ENCODE measurements at places on chromosomes 16 and 17.

- no peak for DNase-seq
Observed at GRCh38 chr16:68839831-68840230, 3.5 kb upstream of the TANGO6 start.

GRCh38 chr17:67655478-67656148, 62.1 kb upstream of the NOL11 start:
- no peak for DNase-seq

DNA sequence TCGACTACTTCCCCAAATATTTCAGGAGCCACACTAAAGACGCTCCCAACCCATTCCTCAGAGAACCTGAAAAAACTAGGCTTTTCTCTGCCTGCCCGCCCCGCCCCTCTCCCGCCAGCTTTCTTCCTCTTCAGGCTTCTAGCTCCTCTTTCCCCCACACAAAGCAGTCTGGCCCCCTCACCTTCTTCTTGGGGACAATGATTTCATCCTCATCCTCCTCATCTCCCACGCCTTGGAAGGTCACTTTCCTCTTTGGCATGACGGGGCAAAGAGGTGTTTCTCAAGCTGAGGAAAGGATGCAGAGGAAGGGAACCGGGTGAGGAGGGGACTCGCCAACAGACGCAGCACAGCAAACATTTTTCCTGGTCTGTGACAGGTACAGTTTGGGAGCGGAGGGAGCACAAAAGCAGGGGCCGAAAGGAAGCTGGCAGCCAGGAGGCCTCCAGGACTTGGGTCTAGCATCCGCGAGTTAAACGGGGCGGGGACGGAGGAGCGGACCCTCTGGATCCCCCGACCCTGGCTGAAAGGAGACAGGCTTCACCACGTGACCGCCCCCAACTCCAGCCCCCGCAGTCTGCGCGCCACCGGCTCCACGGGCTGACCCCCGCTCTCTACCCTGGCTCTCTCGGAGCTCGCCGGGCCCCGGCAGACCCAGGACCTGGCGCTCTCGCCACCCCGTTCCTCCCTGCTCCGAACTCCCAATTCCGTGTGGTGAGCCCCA, 525 bp downstream of the CD2BP2 start:
- DNase-seq: no peak

GRCh38 chr16:73019457-73020362, 28.2 kb downstream of the ZFHX3 start:
- DNase-seq: peak; percentile 76

- no peak for DNase-seq
Observed at GRCh38 chr17:10316801-10317542, 55.8 kb downstream of the MYH13 start.

DNA sequence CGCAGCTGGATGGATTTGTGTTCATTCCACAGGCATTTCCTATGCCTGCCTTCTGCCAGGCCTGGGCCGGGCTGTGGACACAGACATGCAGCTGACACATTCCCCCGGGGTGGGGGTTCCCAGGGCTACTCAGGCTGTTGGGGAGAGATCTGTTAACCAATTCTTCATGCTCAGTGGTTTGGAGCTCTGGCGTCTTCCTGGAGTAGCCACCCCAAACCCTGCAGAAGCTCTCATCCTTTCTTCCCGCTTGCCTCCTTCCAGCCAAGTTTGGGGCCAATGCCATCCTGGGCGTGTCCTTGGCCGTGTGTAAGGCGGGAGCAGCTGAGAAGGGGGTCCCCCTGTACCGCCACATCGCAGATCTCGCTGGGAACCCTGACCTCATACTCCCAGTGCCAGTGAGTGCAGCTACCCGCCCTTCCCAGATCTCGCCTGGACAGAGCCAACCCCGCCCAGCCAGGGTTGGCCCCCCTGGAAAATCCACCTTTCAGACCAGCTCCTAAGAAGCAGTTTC, 2.6 kb downstream of the ENO3 start:
- no peak for DNase-seq

GRCh38 chr16:70372921-70373728, 26.4 kb downstream of the DDX19A start:
- DNase-seq: no peak

DNA sequence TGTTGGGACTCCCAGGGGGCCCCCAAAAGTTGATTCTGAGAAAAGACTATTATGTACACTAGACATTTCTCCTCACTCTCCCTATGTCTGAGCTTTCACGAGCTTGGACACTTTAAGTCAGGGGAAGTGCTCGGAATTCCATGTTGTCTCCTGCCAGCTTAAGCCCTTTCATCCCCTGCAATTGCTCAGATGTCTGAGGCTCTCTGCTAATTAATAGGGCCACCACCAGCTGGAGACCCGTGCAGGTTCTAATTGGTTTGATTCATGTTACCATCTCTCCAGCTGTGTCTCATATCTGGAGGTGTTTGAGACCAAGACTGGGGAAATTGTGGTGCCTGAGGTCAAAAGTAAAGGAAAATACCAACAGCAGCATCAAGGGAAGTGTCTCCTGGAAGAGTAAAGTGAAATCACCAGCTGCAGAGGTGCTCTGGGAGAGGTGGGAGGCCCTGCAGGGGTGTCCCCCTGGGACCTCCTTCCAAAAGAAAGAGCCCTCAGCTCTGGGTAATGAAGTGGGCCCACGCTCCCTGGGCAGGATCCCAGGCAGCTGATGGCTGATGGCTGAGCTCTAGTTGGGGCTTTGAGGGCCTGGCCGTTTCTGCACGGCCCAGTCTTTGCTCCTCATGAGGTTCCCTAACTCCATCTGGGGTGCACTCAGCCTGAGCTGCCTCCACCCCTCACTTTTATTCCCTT, 5.8 kb upstream of the UTS2R start:
- no peak for DNase-seq

- no peak for DNase-seq
Observed at GRCh38 chr17:51442088-51442865, 181.9 kb downstream of the UTP18 start.

- DNase-seq: no peak
Observed at GRCh38 chr17:40268141-40268712, 19.5 kb upstream of the CDC6 start.

GRCh38 chr16:89200124-89200849, at the start of gene SLC22A31:
Gene SLC22A31 (minus strand): TSS chr16:89200537. CDS start chr16:89200501, 36 bp downstream.
- DNase-seq: no peak

DNA sequence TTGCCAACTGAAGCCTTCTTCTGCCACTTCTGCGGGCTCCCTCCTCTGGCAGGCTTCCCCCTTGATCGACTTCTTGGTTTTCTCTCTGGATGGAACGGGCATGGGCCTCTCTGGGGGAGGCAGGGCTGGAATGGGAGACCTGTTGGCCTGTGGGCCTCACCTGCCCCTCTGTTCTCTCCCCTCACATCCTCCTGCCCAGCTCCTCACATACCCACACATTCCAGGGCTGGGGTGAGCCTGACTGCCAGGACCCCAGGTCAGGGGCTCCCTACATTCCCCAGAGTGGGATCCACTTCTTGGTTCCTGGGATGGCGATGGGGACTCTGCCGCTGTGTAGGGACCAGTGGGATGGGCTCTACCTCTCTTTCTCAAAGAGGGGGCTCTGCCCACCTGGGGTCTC, 6.5 kb upstream of the LASP1NB start:
- no peak for DNase-seq

- no peak for DNase-seq
Observed at GRCh38 chr17:73360961-73361761, 49.4 kb upstream of the CDC42EP4 start.

GRCh38 chr17:75079023-75079373, 8.8 kb upstream of the SLC16A5 start:
- DNase-seq: no peak

DNA sequence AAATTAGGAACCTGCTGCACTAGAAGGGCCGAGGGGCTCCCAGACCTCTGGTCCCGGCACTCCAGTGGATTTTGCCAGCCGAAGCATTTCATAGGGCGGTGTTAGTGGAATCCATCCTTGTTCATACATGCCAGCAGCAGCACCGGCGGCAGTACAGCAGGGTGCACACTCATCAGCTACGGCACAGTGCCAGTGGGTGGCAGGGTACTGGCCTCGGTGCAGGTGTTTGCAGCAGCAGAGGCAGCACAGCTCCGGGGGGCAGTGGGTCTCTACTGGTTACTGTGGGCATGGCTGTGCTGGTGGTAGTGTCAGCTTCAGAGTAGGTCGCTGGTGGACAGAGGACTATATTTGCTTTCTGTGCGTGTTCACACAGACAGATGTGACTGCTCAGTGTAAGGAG, 985.7 kb downstream of the CDH8 start:
- DNase-seq: no peak

GRCh38 chr17:27920569-27920968, 27.4 kb upstream of the LYRM9 start:
- no peak for DNase-seq

DNA sequence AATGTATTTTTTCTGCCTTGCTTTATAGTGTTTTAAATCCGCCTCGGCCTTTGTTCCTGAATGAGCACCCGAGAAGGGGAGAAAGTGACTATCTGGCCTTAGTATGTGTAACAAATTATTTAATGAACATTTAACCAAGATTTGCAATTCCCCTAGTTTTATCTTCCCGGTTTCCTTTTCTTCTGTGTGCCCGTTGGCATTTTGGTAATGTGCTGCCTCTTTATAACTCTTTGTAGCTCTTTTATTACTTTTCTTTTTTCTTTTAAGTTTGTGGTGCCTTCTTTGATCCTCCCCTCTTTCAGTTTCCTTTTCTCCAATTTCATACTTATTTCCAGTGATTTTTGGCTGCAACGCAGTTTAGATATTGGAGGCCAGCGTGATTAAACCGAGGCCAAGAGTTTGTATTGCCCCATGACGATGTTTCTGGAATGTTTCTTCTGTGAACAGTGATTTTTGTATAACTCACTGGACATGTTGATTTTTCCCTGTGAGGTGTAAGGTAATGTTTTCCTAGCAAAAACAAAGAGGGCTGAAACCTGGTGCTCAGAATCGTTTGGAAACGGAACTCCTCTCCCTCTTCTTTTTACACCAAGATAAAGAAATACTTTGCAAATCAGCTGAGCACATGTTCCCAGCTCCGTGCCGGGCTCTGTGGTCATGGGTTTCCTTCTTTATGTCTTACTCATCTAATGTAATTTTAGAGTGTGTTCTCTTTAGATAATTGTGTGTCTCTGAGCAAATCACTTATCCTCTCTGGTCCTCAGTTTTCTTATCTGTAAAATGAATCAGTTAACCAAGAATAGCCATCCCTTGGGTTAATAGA, 344.3 kb downstream of the WWOX start:
- DNase-seq: no peak

DNA sequence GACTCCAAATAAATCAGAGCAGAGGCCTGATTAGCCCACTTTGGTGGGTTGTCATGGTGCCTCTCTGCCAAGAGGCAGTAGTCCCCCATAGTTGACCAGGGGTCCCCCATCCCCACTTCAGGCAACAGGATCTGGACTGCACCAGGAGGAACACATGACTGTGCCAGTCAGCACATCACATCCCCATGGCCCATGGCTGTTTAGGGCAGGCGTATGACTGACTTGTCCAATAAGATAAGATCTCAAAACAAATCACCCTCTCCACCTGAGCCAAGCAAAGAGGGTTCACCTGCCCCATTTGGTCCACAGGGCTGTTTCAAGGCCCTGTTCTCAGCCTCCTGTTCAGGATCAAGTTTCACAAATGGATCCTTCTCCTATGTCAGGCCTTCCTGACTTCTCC, 93.3 kb downstream of the C16orf78 start:
- DNase-seq: peak; percentile 63

DNA sequence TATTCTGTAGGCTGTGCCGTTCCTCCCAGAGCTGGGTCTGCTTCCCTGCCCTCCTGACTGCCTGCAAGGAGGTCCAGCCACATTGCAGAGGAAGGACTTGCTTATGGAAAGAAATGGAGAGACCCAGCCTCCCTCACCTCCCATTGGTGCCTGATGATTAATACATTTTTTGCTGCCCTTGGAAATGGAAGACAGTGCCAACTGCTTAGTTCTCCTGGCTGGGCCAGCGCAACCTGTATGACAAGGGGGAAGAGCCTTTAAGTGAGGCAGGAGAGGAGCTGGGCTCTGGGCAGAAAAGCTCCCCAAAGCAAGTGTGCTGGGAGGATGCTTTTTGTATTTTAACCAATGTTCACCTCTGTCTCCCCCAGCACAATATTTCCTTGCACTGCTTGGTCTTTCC, 238.5 kb downstream of the SOX9 start:
- no peak for DNase-seq

DNA sequence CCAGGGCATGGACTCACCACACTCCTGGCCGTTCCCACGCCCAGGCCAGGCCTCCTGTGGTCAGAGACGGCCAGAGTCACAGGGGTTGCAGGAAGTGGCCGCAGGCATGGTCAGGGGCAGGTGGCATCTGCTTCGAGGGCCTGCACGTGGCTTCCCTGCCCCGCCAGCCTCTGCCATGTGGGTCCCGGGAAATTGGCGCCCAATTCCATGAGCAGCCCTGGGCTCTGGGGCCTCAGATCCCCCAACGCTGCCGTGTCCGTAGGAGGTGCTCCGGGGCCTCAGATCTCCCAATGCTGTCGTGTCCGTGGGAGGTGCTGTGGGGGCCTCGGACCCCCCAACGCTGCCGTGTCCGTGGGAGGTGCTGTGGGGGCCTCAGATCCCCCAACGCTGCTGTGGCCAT, 9.7 kb upstream of the SSTR5 start:
- DNase-seq: no peak

DNA sequence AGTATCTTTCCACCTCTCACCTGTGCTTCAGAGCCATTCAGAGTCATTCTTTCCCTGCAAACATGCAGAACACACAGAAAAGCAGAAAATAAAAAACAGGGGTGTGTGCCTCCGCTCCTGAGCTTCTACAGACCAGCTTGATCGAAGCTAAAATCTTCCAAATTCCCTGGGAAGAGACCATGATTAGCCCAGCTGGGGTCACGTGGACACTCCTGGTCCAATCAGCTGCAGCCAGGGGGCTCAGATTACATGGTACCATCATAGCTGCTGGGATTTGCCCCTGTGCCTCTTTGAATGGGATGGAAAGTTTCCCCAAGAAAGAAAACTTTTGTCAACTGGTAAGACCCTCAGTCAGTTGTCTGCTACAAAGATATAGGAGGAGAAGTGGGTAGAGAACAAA, 159.9 kb downstream of the TMEM114 start:
- DNase-seq: no peak

GRCh38 chr16:85151603-85152413, 39.5 kb upstream of the CIBAR2 start:
- peak; percentile 90 for DNase-seq

- no peak for DNase-seq
Observed at GRCh38 chr17:43800736-43801135, 20.5 kb downstream of the CFAP97D1 start.

All from coronary artery (tissue), 2 donors.